ENCODE measurements at places on chromosomes 2 and 18. TPM values are rescaled to one million over a fixed set of nuclear protein-coding genes. Genes with fewer than 3 reads are reported as not detected.

GRCh38 chr2:126329173-126329572 lies 326.8 kb upstream of the GYPC start:
- DNase-seq: no peak

DNA sequence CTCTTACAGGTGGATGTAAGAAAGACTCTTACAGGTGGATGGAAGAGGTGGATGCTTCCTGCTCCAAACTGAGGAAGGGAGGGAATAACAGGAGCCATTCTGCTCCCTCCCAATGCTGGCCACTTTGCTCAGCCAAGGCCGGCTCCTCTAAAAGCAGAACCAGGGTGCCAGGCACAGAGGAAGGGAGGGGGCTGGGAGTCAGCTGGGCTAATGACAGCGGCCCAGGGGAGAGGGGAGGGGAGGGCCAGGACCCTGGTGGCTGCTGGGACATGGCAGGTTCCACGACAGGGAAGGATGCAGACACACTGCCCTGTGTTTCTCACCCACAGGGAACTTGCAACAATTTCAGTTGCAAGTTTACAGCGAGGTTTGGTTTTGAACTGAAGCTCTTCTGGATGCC lies 173.4 kb downstream of the ANAPC1 start:
- no peak for DNase-seq

Gene UGT1A4
- not detected for total RNA-seq

- DNase-seq: no peak
Observed at GRCh38 chr18:35513181-35513936, 15.6 kb upstream of the INO80C start.

DNA sequence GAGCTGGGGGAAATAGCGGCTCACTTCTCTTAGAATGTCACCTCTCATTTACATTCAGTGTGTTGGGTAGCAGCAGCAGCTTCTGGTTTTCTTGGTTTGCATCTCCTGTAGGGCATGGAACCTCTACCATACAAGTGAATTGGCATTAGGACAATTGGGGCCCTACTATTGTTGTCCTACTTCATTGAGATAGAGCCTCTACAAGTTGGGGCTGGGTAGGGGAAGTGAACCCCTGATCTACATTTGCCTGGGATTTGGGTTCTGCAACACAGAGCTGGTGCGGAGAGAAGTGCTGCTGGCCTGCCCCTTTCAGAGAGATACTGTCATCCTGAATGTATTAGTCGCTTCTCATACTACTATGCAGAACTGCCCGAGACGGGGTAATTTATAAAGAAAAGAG lies 391.6 kb upstream of the HS6ST1 start:
- no peak for DNase-seq

DNA sequence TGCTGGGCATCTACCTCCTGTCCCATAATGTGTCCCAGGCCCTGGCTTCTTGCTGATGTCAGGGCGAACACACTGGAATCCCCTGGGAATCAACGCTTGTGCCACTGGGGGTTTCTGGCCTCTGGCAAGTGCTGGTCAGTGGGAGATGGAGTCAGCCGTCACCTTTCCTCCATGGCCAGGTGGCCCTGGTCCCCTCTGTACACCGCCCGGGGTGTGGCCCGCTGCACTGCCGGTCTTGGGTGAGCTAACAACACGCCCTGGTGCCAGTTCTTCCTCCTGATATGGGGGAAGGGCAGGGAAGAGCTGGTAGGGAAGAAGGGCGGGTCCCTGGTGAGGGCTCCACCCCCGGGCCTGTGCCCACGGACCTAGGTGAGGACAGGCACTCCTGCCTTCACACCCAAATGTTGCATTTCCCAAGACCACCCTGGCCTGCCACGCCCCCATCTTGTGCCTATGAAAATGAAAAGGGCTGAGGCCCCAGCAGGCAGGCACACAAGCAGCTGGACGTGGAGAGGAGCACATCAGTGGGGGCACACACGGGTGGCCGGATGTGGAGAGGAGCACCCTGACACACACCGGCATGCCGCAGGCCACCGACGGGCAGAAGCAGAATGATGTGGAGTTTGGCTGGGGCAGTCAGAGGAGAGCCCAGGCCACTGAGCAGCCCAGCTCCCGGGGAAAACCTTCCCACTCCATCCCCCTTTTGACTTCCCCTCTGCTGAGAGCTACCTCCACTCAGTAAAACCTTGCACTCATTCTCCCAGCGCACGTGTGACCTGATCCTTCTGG lies 140.5 kb downstream of the ASB1 start:
- peak; percentile 59 for DNase-seq

- no peak for DNase-seq
Observed at GRCh38 chr2:229927817-229928321, 5.6 kb downstream of the FBXO36 start.

DNA sequence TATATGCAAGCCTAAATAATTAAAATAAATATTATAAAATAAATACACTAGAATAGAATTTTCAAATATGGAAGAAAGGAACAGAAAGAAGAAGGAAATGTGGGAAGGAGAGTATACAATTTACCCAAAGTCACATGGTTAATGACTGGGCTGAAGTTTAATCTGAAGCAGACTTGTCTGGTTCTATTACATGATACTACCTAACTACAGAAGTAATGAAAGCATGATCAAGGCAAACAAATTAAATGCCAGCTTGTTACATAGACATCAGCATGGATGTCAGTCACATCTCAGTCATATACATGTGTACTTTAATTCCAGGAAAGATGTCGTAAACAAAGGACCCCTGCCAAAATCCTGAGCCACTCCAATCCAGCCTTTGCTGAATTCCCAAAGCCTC lies 1060.8 kb downstream of the CNTNAP5 start:
- no peak for DNase-seq

- DNase-seq: no peak
Observed at GRCh38 chr2:97900806-97901205, 94.9 kb downstream of the TMEM131 start.

DNA sequence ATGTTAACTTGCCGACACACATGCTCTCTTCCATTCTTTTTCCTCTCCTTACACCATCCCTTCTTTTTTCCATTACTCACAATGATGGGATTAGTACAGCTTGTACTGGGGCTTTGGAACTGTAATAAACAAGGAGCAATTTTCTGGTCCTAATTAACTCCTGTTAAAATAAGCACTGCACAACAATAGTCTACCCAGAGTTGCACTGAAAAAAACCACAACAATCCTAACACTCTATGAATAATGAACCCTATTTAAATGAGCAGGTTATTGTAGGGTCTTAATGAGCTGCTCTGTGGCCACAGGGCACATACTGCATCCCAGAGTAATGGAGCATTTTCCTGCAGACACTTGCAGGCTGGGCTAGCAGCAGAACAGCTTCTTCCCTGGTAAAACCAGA lies 380.3 kb downstream of the NRXN1 start:
- no peak for DNase-seq

Measured in stomach (tissue), 19 donors.